ENCODE measurements at places on chromosomes 3 and 15. TPM values are rescaled to one million over a fixed set of nuclear protein-coding genes. Genes with fewer than 3 reads are reported as not detected.

The PRR23E gene
- not detected for total RNA-seq

The SPSB4 gene
- total RNA-seq = not detected

The HGD gene
- total RNA-seq = not detected

The SETMAR gene
- 10.9 TPM for total RNA-seq

The ISL2 gene
- total RNA-seq = 1.6 TPM

The KLF15 gene
- 3.3 TPM for total RNA-seq

The XYLB gene
- total RNA-seq = 5.7 TPM

The FOXP1 gene
- 48.9 TPM for total RNA-seq

The PRR23C gene
- not detected for total RNA-seq

The ZNF660 gene
- total RNA-seq = 1.5 TPM

The C3orf49 gene
- not detected for total RNA-seq

The SLC28A1 gene
- total RNA-seq = not detected

The CD200R1L gene
- not detected for total RNA-seq

The ALDH1L1 gene
- 0.15 TPM for total RNA-seq

The C3orf20 gene
- total RNA-seq = not detected

The HSPBAP1 gene
- 3.9 TPM for total RNA-seq

The GMNC gene
- not detected for total RNA-seq

The KBTBD8 gene
- total RNA-seq = 0.74 TPM

The HTR3E gene
- total RNA-seq = not detected

The ETV5 gene
- total RNA-seq = 18.2 TPM

The KCNMB2 gene
- under 0.01 TPM for total RNA-seq

The ZNF502 gene
- total RNA-seq = 1.6 TPM

The GRAMD2A gene
- 1.5 TPM for total RNA-seq

The TMEM158 gene
- 40.4 TPM for total RNA-seq

The GCSAM gene
- not detected for total RNA-seq

The RYR3 gene
- not detected for total RNA-seq

All from bronchus fibroblast of lung (primary cell).